Activated T-helper 17 cell treated with anti-CD3 and anti-CD28 coated beads, Interleukin-2, amount 50 U/mL, for 72 hours (primary cell): ENCODE measurements at places on chromosomes 1 and 21. TPM values are rescaled to one million over a fixed set of nuclear protein-coding genes. Genes with fewer than 3 reads are reported as not detected.

Gene C1QTNF12
- total RNA-seq: 1.8 TPM

Gene TNFRSF14
- 299 TPM for total RNA-seq

Gene CFAP74
- total RNA-seq: not detected

Gene LIPI
- not detected for total RNA-seq

Gene SPATA6
- 1.1 TPM for total RNA-seq

Gene ANKRD65
- total RNA-seq: not detected

Gene CHRNB2
- total RNA-seq: not detected

Gene NES
- total RNA-seq: not detected

Gene RPL11
- total RNA-seq: 1,450 TPM

Gene SLC9C2
- not detected for total RNA-seq

Gene ERO1B
- total RNA-seq: 4.2 TPM

Gene GNG12
- total RNA-seq: 0.34 TPM

Gene TNFRSF4
- 384 TPM for total RNA-seq

Gene GBP6
- total RNA-seq: 0.58 TPM

Gene ITGB2
- 302 TPM for total RNA-seq

Gene F11R
- 110 TPM for total RNA-seq

Gene PIGK
- total RNA-seq: 20.6 TPM

Gene TTLL7
- total RNA-seq: 2.7 TPM

Gene OR2T2
- total RNA-seq: not detected
